ENCODE measurements at places on chromosomes 5 and 9. TPM values are rescaled to one million over a fixed set of nuclear protein-coding genes. Genes with fewer than 3 reads are reported as not detected.

- DNase-seq = no peak
Measured at GRCh38 chr9:130188860-130189481, 16.8 kb downstream of the NCS1 start.

DNA sequence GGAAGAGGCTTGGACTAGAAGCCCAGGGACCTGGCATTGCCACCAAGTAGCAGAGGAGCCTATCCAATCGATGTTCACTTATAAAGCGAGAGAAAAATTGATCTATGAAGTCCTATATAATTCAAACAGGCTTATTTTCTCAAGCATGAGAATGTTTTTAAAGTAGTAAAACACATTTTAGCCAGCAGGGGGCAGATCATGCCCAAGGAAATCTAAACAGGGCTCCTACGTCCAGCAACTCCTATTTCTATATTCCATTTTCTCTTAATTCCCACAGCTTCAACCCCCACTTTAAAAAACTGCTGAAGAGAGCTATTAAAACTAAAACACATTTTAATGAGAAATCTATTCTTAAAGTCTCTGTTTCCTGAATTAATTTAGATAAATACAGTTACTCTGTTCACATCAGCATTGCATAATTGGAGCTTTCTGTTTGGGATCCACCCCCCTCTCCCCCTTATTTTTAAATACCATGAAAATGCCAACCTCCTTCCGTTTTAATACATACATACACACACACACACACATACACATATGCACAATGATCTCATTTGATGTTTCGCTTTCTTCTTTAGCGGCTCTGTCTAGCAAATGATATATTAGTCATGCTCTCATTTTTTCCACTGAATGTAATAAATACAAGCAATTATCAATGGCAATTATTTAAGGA, 144.9 kb downstream of the MYO10 start:
- peak; percentile 52 for DNase-seq

DNA sequence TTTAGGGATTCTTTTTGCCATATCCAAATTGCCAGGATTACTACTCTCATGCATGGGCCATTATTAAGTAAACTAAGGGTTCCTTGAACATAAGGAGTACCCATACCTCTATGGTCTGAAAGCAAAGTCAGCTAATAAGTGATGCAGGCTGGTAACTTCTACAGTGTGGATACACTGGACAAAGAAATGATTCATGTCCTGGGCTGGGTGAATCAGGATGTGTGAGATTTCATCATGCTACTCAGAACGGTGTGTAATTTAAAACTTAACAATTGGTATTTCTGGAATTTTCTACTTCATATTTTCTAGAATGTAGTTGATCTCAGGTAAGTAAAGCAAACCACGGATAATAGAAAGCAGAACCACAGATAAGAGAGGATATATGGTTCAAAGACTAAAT, 428.8 kb downstream of the CHSY3 start:
- peak; percentile 91 for DNase-seq

DNA sequence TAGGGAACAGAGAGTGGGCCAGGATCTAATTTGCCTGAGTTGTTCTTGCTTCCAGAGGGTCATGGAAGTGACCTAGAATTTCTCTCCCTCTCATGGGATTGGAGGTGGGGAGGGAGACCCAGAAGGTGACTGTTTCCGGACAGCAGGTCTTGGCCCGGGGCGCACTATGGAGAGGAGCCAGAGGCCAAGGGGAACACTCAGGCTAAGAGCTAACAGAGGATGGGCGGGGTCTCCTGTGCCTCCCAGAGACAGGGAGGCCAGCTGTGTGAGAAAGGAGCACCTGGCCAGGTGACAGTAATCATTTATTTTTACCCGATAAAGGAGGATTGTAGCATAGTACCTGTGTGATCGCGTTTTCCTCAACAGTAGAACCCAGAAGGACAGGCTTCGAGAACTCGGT, 50.9 kb upstream of the ANKH start:
- no peak for DNase-seq

DNA sequence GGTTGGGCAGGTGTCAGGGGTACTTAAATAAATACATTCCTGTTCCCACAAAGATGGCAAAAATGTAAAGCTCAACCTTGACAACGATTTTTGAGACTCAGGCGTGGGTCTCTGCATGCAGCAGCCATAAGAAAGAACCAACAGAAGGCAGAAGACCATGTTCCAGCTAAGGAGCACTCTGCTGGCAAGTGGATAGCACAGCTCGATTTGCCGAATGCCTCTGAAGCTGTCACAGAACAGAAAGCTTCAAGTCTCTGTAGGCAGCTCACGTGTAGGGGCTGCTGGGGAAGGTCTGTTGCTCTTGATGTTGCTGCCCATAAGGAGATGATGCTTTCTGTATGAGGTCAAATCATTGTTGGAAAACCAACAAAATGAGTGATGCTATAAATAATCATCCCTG, 119.6 kb upstream of the GRIN3A start:
- DNase-seq = no peak

DNA sequence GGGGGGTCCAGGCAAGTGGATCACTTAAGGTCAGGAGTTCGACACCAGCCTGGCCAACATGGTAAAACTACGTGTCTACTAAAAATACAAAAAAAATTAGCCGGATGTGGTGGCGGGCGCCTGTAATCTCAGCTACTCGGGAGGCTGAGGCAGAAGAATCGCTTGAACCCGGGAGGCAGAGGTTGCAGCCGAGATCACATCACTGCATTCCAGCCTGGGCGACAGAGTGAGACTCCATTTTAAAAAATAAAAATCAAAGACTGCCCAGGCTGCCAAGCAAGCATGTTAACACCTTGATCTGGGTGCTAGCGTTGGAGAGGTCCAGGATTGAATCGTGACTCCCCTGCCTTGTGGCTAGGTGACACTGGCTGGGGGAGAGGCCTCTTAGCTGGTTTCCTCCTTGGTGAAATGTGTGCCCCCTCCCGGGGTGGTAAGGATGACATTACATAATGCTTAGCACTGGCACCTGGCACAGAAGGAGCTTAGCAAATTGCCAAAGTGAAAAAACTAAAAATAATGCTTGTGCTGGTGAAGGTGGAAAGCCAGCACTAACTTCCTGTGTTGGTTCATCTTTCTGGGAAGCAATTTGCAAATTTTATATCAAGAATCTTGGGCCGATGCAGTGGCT, 2.2 kb upstream of the CIZ1 start:
- DNase-seq = no peak

GRCh38 chr9:91047529-91047928, 245.9 kb downstream of the SYK start:
- no peak for DNase-seq

- DNase-seq = no peak
Measured at GRCh38 chr9:33024126-33024965, 727 bp upstream of the DNAJA1 start.

GRCh38 chr5:1808439-1808838, 7.2 kb downstream of the NDUFS6 start:
- no peak for DNase-seq

DNA sequence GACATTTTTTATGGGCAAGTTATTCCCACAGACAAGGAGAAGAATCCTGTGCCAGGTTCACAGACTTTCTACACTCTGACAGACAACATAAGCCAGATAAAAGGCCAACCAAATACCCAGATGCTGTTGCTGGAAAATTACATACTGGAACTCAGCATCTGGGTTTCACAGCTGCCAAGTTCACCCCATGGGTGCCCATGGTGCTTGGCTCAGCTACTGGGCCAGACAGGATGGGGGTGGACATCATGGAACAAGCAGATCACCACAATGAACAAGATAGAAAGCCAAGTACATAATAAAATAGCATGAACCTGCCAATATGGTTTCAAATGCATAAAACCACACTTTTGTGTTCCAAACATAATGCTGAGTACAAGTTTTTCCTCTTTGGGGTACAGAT, 999.8 kb downstream of the NR2F1-AS1 start:
- DNase-seq = no peak

DNA sequence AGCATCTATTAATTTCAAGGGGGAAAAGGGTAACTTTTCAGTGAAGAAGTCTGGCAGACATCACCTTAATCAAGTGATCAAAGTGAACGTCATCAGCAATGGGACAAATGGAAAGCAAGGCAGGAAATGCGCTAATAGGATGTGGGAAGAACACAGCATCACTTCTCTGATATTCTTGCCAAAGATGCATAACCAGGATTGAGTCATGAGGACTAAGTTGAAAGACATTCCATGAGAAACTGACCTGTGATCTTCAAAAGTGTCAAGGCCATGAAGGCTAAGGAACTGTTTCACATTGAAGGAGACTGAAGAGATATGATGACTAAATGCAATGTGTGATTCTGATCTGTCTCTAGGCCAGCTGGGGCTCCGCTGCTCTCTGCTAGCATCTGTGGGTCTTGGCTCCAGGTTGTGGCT, 92.9 kb downstream of the NDFIP1 start:
- DNase-seq = no peak

DNA sequence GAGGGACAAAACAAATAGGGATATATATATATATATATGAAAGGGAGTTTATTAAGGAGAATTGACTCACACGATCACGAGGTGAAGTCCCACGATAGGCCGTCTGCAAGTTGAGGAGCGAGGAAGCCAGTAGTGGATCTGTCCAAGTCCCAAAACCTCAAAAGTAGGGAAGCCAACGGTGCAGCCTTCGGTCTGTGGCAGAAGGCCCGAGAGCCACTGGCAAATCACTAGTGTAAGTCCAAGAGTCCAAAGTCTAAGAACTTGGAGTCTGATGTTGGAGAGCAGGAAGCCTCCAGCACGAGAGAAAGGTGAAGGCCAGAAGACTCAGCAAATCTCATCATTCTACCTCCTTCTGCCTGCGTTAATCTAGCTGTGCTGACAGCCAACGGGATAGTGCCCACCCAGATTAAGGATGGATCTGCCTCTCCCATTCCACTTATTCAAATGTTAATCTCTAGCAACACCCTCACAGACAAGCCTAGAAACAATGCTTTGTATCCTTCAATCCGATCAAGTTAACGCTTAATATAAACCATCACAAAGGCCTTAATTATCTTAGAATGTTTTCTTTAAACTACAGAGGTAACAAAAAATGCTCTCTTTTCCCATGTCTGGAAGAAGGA, 23.8 kb upstream of the DAB2 start:
- DNase-seq = no peak

DNA sequence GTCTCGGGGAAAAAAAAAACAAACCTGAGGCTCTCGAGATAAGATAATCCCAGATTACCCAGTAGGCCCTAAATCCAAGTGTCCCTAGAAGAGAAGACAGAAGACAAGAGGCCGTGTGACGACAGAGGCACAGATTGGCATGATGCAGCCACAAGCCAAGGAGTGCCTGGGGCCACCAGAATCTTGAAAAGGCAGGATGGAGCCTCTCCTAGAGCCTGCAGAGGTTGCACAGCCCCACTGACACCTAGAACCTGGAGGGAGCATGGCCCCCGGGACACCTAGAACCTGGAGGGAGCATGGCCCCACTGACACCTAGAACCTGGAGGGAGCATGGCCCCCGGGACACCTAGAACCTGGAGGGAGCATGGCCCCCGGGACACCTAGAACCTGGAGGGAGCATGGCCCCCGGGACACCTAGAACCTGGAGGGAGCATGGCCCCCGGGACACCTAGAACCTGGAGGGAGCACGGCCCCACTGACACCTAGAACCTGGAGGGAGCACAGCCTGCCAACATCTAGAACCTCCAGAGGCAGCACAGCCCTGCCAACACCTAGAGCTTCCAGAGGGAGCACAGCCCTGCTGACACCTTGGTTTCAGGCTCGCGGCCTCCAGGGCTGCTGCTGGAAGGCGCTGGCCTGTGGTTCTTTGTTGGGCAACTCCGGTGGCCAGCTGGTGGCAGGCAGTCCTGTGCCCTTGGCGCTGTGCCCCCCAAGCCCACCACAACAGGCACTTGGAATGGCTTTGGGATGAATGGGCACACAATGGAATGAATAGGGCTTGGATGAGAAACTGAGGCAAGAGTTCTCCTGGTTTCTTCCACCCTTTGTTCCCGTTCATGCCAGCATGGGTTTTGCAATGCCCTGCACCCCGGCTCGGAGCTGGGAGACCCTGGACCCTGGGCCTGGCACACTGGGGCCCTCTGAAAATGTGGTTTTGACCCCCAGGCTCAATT, 39.2 kb downstream of the VAV2 start:
- no peak for DNase-seq

DNA sequence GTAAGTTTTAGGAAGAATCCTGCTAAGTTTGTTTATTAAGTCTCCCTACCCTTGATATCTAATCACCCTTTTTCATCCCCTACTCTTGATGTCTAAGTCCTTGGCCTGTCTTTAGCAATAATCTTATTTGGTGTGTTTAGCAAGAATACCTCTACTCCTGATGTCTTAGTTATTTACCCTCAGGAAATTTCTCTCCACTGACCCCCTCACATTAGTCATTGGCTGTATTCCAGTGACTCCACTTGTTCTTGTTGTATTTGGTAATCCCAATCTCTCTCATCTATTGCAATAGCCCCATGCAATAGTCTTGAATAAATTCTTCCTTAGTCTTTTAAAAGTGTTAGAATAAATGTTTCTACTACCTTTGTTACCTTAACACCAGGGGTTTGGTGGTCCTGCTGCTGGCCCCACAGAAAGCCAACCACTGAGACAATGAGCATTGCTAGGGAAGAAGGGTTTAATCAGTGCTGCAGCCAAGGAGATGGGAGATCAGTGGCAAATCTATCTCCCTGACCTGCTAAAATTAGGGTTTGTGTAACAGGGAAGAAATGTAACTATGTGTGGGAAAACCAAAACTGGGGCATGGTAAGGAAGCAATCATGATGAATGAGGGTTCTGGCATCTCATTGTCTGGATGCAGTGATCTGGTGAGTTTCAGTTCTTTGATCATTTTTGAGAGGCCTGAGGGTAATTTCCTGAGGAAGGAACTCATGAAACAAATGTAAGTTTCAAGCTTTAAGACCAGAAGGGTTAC, 236.4 kb upstream of the DAB2 start:
- no peak for DNase-seq

DNA sequence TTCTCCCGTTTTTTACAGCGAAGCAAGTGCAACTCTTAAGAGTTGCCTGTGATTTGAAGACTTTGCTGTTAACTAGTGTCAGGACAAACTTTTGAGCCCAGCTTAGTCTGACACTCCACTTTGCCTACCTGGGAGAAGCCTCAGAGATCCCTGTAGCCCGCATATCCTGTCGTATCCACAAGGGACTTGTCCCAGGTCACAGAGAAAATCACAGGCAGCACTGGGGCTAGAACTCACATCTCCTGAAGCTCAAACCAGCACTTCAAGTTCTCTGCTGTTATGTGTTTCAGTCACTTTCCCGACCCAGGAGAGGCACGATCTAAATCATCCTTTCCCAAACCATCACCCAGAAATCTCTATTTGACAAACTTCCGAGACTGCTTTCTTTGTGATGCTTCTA, 584.5 kb downstream of the ACTL7B start:
- no peak for DNase-seq

GRCh38 chr5:151684690-151685361, 1.9 kb downstream of the SPARC start:
- DNase-seq = no peak

GRCh38 chr5:86688406-86688805, 70.7 kb downstream of the COX7C start:
- no peak for DNase-seq

Gene RNF224
- total RNA-seq = not detected

Gene FBP2
- not detected for total RNA-seq

Gene CCNO
- total RNA-seq = 8.0 TPM

Gene MYOT
- not detected for total RNA-seq

Gene CCDC192
- not detected for total RNA-seq

Gene PCDHA10
- total RNA-seq = 0.03 TPM

Gene NOXA1
- total RNA-seq = 0.92 TPM

Gene MYO10
- 13.0 TPM for total RNA-seq

Gene BAG1
- total RNA-seq = 33.3 TPM

Gene SLC9A3
- 9.1 TPM for total RNA-seq

Gene WNT8A
- not detected for total RNA-seq

Gene MZB1
- 0.10 TPM for total RNA-seq

Measured in NCI-H460 (cell line).